Anterior cingulate cortex (tissue), 58 donors: ENCODE measurements at places on chromosomes 13 and 19.

DNA sequence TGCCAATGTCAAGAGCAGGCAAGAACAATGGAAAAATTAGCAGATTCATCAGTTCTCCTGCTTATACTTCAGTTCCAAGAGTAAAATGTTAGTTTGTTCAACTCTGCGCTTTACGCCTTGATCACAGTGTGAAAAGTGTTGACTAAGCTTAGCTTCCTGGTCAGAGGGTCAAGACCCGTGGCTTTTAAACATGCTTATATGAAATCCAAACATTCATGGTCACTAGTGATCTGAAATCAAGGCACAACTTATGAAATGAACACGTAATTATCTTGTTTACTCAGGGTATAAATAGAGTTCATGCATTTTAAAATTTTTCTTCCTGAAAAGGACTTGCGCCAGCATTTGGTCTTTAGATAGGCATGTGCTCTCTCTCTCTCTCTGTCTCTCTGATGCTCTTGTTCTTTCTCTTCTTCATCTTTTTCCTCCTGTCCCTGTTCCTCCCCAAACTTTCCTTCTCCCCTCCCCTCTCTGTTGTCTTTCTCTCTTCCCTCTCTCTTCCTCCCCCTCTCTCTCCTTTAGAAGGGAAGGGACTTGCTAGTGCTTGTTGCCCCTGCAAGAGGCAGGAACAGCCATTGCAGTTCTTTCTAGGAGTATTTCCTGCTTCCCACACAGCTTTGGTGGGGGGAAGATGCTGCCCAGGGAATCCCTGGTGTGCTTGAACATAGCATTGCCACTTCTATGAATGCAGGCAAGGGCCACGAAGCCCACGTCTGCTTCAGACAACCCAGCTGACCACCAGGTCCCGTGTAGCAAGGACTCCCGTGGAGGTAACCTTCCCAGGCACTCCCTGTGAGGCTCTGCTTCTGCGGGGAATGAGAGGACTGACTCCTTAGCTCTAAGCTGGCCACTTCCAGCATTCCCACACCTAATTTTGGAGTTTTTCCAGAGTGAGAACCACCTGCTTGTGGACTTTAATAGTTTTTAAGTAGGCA, 7.1 kb upstream of the ZNF536 start:
- DNase-seq: no peak

GRCh38 chr13:98410612-98411011, 166.3 kb downstream of the STK24 start:
- no peak for DNase-seq

GRCh38 chr13:64488731-64489130, 2741.4 kb downstream of the PCDH9 start:
- DNase-seq: no peak

DNA sequence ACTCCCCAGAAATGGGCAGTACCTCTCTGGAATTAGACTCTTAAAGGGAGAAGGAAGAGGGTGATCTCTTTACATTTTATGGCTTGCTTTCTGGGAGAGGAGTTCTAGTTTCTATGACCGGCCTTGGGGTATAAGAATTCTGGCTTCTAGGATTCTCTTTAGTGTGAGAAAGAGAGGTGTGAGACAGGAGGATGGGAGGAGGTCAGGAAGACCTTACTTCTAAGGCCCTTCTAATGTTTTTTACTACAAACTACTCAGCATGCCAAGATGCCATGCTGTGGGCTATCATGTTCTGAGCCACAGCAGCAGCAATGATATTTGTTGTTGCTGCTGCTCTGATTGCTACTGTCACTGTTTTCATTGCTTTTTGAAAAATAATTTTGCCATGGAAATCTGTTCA, 538.3 kb downstream of the SLITRK6 start:
- DNase-seq: no peak

GRCh38 chr19:46925548-46925950, 64.8 kb downstream of the ARHGAP35 start:
- DNase-seq: no peak

- DNase-seq: no peak
These were observed 6.3 kb downstream of the KLK3 start for GRCh38 chr19:50861010-50861409.

DNA sequence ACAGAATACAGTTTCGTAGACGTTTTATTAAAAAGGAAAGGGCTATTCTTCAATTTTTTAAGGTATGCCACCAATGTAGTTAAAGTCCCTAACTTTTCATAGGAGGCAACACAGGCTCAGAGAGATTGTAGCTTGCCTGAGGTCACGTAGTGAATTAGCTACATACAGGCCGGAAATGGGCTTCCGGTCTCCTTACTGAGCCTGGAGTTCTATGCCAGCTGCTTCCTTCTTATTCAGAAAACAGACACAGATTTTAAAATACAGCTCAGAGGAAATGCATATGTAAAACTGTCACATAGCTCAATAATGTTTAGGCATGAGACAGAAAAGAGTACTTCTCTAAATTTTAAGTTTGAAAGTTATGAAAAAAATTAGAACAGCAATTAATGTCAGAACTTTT, 85.4 kb upstream of the TUBA3C start:
- no peak for DNase-seq

- DNase-seq: no peak
These were observed 75.7 kb upstream of the UBL3 start for GRCh38 chr13:29926098-29926476.

- DNase-seq: peak; percentile 39
These were observed 33.7 kb downstream of the VSTM1 start for GRCh38 chr19:54029930-54030490.

- no peak for DNase-seq
These were observed 1344.6 kb downstream of the OLFM4 start for GRCh38 chr13:54373211-54373610.

- no peak for DNase-seq
These were observed 9.3 kb downstream of the ADPRHL1 start for GRCh38 chr13:113443991-113444390.

GRCh38 chr13:44220948-44221347, 152.7 kb upstream of the SERP2 start:
- no peak for DNase-seq

DNA sequence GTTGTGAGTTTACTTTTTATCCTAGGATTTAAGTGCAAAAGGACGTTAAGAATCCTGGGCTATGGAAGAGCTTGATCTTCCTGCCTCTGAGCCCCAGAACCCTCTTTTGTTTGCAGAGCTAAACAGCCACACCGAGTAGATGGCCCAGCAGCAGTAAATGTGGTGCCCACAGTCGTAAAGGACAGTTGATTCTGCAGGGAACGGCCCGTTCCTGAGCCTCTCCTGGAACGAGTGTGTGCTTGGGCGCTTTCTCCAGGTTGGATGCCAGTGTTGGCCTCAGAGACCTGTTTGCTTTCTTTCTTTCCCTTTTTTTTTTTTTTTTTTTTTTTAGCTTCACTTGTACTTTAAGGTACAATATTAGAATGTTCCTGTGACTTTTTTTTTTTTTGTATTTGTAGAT, 41.7 kb downstream of the SPATA13 start:
- no peak for DNase-seq

DNA sequence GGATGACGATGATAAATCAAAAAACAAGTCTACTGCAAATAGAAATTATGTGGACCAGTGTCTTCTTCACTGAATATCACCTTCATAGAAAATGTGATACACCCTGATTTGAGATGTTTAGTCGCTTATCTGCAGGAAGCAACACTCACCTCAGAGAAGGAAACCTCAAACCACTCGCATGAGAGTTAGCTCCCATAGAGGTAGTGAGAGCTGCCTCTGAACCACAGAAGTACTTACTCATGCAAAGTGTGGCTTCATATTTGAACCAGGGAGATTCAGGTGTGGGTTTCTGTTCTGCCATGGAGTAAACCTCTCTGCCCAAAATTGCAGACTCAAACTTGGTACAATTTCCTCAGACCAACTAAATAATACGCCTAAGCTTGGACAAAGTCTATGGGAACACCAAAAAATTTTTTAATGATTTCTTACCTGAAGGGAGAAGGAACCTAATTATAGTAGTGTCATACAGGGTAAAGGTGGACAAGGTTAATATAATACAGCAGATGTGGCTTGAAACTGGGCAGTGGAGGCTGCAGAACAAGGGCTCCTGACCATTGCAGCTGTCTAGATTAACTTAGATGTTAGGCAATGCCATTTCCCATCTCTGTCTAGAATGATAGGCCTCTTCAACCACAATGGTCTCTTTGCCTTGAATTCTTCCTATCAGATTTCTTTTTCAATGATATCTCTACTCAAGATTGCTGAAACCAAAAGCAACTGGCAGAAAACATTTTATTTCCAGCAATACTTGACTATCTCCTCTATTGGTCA, 29.6 kb upstream of the RCBTB2 start:
- DNase-seq: no peak

- DNase-seq: no peak
These were observed 30.3 kb downstream of the LAMP1 start for GRCh38 chr13:113327391-113327765.

- DNase-seq: no peak
These were observed 57.3 kb downstream of the MBD3L2B start for GRCh38 chr19:6963937-6964336.

DNA sequence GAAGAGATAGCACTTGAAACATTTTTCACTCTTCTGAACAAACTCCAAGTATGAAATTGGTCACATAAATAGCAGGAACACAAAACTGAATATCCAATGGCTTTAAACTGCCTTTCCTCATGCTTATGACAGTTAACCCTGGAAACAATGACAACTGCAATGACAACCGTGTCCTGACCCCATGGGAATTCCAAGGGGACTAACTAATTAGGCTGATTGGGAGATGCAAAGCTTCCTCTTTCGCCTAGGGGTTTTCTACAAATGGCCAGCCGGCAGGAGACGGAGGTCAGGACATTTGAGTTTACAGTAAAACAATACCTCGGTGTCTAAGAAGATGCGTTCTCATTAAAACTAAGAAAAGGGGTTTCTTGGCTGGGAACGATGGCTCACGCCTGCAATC, 53.0 kb upstream of the URAD start:
- DNase-seq: no peak

DNA sequence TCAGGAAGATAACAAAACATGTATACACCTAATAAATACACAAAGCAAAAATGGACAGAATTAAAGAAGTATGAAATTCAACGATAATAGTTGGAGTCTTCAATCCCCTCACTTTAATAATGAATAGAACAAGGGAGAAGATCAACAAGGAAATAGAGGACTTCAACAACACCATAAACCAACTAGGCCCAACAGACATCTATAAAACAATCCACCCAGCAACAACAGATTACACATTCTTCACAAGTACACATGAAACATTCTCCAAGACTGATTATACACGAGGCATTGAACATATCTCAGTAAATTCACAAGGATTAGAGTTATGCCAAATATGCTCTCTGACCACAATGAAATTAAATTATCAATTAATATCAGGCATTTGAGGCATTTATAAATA, 185.5 kb upstream of the NBEA start:
- DNase-seq: no peak

DNA sequence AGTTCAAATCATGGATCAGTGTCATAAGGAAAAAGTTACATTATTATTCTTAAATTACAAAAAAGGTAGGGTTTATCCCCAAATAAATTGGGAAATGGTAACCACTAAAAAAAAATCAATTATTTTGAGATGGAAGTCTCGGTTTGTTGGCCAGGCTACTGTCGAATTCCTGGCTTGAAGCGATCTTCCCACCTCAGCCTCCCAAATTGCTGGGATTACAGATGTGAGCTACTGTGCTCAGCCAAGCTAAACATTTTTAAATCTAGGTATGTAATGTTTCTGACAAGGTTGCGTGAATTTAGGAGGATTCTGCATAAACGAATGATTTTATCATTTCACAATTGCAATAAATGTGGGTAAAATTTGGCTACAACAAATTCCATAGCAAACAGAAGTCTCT, 2.0 kb downstream of the NAA16 start:
- no peak for DNase-seq

DNA sequence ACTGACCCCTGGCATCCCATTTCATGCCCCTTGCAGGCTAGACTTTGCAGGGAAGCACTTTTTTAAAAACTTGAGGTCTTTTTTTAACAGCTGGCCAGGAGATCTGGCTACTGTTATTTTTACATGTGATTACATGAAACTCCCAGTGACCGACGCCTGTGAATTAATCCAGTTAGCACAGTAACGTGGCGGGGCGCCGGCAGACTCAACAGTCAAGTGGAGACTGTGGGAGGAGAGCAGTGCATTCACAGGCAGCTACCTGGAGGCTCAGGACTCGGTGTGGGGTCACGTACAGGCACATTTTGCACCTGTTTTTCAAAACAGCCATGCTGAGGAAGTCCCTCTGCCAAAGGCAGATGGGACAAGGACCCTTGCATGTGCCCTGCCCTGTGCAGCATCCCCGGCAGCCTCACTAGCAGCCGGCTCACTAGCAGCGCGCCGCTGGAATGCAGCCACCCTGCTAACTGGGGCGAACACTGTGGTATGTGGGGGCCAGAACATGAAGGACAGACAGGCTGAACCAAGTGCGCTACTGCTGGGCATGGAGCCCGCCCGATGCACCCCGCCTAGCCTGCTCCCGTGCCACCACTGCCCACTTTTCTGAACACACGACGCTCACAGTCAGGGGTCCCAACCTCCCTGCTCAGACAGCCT, 18.7 kb downstream of the CAPS start:
- DNase-seq: peak; percentile 32
